ENCODE measurements at places on chromosomes 2 and 18.
A peak's percentile ranks its signal among the peaks of the same experiment; 100 is the strongest.

GRCh38 chr2:170587922-170588321, 127.2 kb upstream of the SP5 start:
- DNase-seq: no peak

GRCh38 chr2:66851449-66851872, 416.5 kb downstream of the MEIS1 start:
- no peak for DNase-seq

GRCh38 chr18:58095655-58096054, 51.6 kb downstream of the NEDD4L start:
- DNase-seq: no peak

DNA sequence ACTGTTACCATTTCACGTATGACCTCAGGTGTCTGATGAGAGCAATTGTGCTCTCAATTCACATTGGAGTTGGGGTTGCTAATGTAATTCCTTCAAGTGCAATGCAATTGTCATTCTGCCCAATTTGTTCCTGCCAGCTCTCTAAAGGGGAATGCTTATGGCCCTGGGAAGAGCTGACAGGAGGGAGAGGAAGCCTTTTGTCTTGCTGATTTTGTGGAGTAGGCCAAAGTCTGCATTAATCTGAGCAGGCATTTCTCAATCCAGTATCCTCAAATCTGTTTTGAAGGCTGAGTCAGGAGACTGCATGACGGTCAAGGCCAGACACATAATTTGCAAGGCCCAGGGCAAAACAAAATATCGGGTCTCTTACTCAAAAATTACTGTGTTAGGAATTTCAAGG, 326.4 kb upstream of the SPHKAP start:
- DNase-seq: no peak

GRCh38 chr2:161873707-161874106, 200.3 kb downstream of the DPP4 start:
- no peak for DNase-seq

DNA sequence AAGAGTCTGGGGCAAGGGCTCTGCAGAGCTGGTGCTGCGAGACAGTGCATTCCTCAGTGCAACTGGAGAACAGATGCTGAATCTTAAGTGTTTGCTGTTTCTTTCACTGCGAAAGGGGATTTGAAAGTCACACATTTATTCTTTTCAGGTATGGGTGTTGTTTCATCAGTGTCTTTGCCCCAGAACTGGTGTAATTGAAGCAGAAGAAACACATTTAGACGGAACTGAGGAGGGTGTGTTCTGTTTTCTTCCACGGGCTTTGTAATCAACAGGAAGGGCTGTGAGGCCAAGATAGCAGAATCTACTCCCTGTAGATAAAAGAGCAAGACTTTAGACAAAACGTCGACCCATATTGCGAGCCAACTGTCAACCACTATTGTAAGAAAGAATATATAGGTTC, 151.9 kb downstream of the EPHA4 start:
- DNase-seq: no peak

GRCh38 chr18:36296650-36297416, 680 bp upstream of the FHOD3 start:
- DNase-seq: peak; percentile 89

DNA sequence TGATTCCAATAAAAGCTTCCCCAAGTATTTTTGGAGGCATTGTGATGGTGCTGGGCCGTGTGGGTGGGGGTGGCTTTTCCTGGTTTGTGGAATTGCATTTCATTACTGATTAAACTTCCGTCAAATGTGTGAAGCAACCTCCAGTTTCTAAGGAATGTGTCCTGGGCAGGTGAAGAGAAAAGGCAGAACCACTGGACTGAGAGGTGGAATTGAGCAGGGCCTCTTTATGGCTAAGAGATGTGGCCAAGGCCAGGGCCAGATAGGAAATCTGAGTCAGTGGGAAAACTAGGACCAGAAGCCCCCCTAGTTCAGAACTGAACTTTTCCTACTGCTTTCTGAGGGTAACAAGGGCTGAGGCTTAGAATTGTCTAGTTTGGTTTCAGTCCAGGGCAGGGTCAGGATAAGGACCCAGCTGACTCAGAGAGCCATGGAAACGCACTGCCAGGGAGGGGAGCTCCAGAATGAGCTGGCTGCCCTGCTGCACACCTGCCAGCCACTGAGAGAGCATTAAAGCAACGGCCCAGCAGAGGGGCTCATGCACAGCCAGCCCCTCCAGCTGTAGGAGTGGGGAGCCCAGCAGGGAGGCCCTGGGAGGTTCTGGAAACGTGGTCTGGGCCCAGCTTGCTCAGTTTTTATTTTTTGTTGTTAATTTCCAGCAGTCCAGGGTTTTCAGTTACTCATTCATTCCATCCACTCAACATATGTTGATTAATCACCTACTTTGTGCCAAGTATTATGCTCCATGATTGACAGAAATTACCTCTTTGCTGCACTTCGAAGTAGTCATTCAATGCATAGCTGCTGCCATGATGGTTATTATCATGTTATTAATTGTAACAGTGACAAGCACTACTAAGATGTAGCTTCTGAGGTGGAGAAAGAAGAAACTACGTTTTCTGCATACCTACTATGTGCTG, 156.1 kb downstream of the MSH2 start:
- peak; percentile 48 for DNase-seq

DNA sequence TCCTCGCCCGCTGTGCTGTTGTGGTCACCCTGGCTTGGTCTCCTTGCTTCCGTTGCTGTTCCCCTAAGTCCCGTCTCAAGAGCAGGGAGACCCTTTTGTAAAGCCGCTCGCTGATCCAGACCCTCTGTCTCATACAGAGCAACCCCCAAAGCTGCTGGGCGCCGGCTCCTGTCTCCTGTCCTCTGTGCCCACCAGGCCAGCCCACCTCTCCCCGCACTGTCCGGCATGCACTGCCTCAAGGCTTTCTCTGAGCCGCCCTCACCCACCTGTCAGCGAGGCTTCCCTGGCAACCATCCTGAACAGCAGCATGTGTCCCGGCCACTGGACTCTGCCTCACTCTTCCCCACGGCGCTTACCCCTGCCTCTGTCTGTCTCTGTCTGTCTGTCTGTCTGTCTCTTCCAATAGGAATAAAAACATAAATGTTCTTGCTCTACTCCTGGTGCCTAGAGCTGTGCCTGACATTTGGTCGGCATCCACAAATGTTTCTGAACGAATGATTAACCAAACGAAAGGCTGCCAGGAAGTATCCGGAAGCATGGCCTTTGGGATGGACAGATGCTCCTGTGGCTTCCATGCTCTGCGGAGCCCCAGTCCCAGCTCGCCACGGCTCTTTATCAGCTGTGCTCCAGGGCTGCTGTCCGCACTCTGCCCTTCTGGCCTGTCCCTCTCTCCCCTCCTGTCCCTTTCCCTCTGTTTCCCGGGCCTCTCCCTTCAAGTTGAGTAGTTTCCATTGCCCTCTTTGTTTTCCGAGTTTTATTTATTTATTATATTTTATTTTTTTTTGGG, 7.8 kb downstream of the COLEC11 start:
- no peak for DNase-seq

- DNase-seq: peak; percentile 21
These were observed 137.3 kb upstream of the NFATC1 start for GRCh38 chr18:79258447-79258846.

DNA sequence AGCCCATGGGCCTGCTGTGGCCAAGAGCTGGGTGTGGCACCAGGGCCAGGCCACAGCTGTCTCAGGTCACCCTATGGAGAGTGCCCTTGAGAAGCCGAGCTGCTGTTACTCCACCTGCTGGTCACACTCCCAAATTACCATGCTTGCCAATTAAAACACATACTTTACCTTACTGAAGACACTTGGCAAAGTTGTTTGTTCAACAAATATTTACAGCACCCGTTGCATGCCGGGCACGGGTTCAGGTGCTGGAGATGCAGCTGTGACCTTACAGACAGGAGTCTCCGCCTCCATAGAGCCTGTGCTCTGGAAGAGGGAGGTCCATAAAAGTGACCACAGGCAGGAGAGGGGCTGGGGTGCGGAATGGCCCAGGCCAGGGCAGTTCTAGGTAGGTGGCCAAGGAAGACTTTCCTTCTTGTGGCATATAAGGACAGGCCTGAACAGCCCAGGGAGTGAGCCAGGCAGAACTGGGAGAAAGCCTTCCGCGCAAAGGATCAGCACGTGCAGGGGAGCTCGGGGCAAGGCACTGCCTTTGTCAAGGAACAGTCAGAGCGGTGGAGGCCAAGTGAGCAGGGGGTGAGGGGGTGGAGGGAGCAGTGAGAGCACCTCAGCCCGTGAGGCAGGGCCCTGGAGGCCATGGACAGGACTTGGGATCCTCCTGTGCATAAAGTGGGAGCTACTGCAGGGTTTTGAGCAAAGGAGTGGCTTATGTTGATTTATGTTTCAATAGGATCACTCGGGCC, 23.6 kb upstream of the RBM44 start:
- peak; percentile 18 for DNase-seq

DNA sequence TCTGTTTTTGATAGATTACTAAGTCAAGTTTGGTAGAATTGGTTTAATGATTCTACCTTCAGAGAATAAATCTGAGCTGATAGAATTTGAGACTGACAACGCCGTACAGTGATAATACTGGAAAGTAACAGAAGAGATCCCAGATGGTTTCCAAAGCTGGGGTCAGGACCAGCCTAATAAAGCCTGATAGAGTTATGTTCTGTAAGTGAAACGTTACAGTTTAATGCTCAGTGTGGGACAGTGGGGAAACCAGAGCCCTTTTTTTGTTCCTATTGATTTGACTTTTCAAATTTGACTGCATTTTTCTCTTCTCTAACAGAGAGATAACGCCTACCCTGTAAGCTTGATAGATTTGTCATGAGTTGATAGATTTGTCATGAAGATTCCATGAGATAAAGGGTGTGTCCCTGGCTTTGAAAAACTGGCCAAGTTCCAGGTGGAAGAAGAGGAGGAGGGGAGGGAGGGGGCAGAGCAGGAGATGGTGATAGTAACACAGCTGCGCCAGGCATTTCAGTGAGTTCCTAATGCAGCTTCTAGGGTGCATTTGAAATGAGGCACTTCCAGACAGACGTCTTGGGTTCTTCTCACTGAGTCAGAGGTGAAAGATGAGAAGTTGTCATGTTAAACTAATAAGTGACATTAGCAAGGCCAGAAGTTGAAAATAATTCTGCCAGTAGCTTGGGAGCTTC, 65.1 kb downstream of the CERS6 start:
- DNase-seq: no peak

GRCh38 chr18:46322411-46322891, 218.3 kb downstream of the HAUS1 start:
- no peak for DNase-seq

DNA sequence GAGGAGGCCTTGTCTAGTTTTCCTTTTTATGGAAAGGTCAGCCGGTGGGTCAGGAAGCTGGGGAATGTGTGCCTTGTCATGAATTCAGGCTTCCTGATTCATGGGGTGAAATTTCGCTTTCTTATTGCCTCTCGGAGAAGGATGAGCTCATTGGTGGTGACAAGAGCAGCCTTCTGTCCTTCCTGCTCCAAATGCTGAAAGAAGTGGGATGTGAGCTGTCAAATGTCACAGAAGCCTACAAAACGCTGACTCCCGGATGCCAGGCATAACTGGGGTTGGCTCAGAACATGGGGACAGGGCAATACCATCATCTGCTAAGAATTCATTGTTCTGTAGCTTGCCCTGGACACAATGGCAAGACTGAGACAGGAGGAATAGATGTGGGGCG, 55.8 kb upstream of the FAM136A start:
- DNase-seq: no peak

- no peak for DNase-seq
These were observed 56.1 kb upstream of the NFE2L2 start for GRCh38 chr2:177320596-177320995.

GRCh38 chr2:5975401-5975800, 283.2 kb downstream of the SOX11 start:
- DNase-seq: no peak
